Activated T-helper 1 cell treated with anti-CD3 and anti-CD28 coated beads, Interleukin-2, amount 50 U/mL, for 16 hours (primary cell): ENCODE measurements at places on chromosomes 6 and 20.

DNA sequence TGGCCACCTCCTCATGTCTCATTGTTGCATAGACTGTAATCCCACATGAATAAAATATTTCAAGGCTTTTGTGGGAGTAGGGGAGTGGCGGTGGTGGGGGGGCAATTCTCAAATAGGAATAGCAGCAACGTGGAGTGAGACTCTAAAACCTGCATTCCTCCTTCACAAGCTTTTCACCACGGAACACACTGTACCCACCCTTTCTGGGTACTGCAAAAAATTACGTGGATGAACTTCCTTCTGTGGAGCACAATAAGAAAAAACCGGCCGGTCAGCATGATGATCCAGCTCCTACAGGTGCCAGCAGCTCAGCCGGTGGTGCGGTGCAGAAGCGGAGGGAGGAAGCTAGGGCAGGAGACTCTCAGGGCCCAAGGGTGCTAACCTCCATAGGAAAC is 930 bp upstream of the RRAGD start:
- DNase-seq, result no peak

- no peak for DNase-seq
These were observed 175.6 kb downstream of the RNF144B start for GRCh38 chr6:18562726-18563125.

GRCh38 chr6:71421611-71422010 is 133.0 kb downstream of the OGFRL1 start:
- no peak for DNase-seq

DNA sequence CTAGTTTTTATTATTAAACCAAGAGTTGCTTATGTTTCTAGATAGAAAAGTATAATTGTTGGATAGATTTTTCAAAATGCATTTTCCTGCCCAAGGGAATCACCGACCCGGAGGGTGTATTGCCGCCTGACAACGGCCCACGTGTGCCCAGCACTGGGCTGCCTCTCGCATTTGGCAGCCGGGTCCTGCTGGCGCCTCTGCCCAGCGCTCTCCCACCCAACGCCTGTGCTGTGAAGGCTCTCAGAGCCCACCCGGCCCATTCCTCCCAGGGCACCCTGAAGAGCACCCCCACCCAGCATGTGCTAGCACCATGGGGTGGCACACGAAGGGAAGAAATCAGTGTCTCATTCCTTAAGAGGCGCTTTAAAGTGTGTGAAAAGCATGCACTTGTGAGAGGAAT is 88.3 kb upstream of the AFDN start:
- no peak for DNase-seq

DNA sequence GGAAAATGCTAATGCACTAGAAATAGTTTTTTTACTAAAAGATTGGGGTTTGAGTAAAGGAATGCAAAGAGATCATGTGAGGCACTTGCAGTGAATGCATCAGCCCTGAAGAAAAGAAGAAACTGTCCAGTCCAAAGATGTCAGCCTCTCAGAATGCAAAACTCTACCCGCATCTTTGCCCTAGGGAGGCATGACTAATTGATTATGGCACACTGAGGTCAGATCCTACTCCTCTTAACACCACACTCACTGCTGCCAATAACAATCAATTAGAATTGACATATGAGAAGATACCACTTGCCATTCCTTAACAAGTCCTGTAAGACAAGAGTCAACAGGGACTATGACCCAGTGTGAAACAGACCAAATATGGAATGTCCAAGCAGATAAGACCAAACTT is 262.3 kb upstream of the PLN start:
- DNase-seq, result no peak

DNA sequence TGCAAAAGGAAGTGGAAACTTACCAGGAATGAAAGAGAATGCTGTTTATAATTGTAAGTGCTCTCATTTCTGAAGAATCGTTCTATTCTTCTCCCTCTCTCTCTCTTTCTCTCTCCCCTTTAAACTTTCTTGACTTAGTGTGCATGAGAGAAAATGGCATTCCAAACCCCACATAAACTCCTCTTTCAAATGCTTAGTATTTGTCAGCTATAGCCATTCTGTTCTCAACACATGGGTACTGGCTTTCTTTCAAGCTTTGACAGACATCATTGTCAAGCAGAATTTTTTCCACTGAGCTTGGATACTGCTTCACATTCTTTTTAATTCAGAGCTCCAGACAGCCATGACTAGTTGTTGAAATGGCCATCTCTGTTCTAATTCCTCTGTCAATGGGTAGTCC is 51.1 kb upstream of the PREP start:
- no peak for DNase-seq
